Thoracic aorta (tissue), 2 donors: ENCODE measurements at places on chromosomes 1 and 21. TPM values are rescaled to one million over a fixed set of nuclear protein-coding genes. Genes with fewer than 3 reads are reported as not detected.

GRCh38 chr1:13582713-13583443 lies 754 bp upstream of the PDPN start:
- H3K4me3 ChIP-seq = peak overlapping the region; percentile 78
- H3K4me1 ChIP-seq = no peaks in the 10 kb centered on the region
- no peak for DNase-seq
- H3K27ac ChIP-seq = no peak overlapping the region

DNA sequence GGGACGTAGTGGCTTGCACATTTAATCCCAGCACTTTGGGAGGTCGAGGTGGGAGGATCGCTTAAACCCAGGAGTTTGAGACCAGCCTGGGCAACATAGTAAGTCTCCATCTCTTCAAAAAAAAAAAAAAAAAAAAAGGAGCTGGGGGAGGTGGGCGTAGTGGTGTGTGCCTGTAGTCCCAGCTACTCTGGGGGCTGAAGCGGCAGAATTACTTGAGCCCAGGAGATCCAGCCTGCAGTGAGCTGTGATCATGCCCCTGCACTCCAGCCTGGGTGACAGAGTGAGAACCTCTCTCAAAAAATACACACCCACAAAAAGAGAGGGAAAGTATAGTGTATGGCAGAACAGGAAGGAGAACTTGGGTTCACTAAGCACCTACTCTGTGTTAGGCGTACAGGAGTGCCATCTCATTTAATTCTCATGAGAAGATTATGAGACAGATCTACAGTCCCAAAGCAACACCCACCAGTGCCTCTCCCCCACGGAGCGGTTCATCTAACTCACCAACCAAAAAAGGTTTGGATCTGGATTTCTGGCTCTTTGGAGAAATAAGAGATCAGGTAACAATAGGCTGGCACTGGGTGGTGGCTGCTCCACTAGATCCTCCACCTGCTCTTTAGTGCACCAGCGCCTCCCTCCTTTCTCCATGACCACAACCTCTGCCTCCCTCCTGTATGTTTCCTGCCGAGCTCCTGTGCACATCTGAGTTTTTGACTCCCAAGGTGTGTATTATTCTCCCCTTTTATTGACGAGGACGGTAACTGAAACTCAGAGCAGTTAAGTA lies 1.4 kb upstream of the TRAF5 start:
- DNase-seq = no peak
- no peak overlapping the region for H3K27ac ChIP-seq
- H3K4me3 ChIP-seq = no peak overlapping the region
- no peaks in the 10 kb centered on the region for H3K27me3 ChIP-seq
- H3K4me1 ChIP-seq = peaks cover 13% of the 10 kb centered on the region

The KCNT2 gene
- 15.6 TPM for total RNA-seq

GRCh38 chr1:76625886-76626678 lies 241.2 kb upstream of the ST6GALNAC5 start:
- no peak overlapping the region for H3K27ac ChIP-seq
- no peaks in the 10 kb centered on the region for H3K36me3 ChIP-seq
- no peak for DNase-seq
- H3K27me3 ChIP-seq = no peaks in the 10 kb centered on the region
- H3K4me3 ChIP-seq = no peak overlapping the region

GRCh38 chr1:175417316-175417715 lies 224.7 kb upstream of the KIAA0040 start:
- no peak overlapping the region for H3K4me3 ChIP-seq
- no peaks in the 10 kb centered on the region for H3K4me1 ChIP-seq
- H3K27ac ChIP-seq = no peak overlapping the region
- DNase-seq = no peak

DNA sequence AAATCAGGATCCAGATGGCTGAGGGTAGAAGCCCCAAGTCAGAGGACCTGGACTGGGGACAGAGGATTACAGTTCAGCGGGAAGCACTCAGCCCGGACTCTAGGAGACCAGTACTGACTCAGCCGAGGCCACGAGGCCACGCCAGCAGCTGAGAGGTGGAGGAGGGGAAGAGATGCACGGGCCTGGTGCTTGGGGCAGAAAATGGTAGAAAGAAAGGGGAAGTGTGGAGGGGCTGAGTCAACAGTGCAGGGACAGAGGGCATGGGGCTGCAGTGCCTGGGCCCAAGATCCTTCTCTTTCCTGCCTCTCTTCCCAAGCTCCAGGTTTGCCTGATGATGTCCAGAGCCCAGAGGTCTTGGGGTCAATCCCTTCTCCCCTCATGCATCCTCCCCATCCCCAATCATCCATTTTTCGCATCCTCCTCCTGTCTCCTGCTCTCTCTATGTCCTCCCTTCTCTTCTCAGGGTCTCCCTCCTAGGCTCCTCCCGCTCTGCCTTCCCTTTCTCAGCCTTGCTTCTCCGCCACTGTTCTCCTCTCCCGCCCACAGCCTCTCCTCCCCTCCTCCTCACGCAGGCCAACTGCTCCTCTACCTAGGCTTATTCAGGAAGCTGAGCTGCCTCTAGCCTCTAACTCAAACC lies 7.7 kb downstream of the ARHGEF2 start:
- no peaks in the 10 kb centered on the region for H3K27me3 ChIP-seq
- peak overlapping the region; percentile 40 for H3K4me3 ChIP-seq
- peaks cover 74% of the 10 kb centered on the region for H3K4me1 ChIP-seq
- H3K27ac ChIP-seq = peak overlapping the region; percentile 75
- DNase-seq = peak; percentile 68

- H3K27ac ChIP-seq = no peak overlapping the region
- H3K27me3 ChIP-seq = no peaks in the 10 kb centered on the region
- H3K4me1 ChIP-seq = no peaks in the 10 kb centered on the region
- no peaks in the 10 kb centered on the region for H3K36me3 ChIP-seq
These were observed 38.6 kb upstream of the SLC35F3 start for GRCh38 chr1:233865902-233866301.

The WNT4 gene
- not detected for total RNA-seq

The ESRRG gene
- total RNA-seq = not detected

DNA sequence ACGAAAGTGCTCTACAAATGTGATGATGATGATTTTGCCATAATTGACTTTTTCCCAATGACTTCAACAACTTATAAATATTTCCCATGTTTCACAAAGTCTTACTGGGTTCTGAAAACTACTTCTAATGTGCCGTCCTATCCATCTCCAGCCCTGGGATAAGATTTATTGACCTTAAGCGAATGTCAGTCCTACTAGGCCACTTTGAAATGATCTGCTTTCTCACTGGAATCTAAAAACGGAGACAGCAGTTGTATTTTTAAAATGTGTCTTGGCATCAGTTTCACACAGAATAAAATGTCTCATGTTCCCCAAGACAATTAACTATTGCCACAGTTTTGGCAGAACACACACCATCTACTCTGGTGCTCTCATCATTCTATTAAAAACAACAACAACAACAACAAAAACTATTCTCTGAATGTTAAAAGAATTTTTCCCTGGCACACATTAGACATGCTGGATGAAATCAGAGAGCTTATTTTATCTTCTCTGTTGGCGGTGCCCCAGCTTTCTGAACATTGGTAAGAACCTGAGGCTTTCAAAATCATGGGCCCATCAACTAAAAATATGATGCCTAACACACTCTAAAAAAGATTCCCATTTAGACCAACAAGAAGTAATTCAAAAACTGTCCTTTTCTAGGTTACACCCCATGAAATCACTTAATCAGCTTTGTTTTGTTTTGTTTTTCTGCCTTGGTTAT lies 23.1 kb upstream of the DNASE2B start:
- no peaks in the 10 kb centered on the region for H3K36me3 ChIP-seq
- no peak for DNase-seq
- H3K4me1 ChIP-seq = no peaks in the 10 kb centered on the region
- no peak overlapping the region for H3K4me3 ChIP-seq

- H3K27ac ChIP-seq = no peak overlapping the region
- H3K36me3 ChIP-seq = no peaks in the 10 kb centered on the region
- no peak overlapping the region for H3K4me3 ChIP-seq
- H3K27me3 ChIP-seq = no peaks in the 10 kb centered on the region
- DNase-seq = no peak
- H3K4me1 ChIP-seq = peaks cover 65% of the 10 kb centered on the region
These were observed 36.0 kb downstream of the SPSB1 start for GRCh38 chr1:9328715-9329114.

GRCh38 chr1:119204197-119204960 lies 63.9 kb upstream of the WARS2 start:
- H3K27ac ChIP-seq = no peak overlapping the region
- H3K4me1 ChIP-seq = no peaks in the 10 kb centered on the region
- no peak overlapping the region for H3K4me3 ChIP-seq
- no peak for DNase-seq

The SRGAP2C gene
- 19.1 TPM for total RNA-seq

The HUNK gene
- total RNA-seq = 0.42 TPM

DNA sequence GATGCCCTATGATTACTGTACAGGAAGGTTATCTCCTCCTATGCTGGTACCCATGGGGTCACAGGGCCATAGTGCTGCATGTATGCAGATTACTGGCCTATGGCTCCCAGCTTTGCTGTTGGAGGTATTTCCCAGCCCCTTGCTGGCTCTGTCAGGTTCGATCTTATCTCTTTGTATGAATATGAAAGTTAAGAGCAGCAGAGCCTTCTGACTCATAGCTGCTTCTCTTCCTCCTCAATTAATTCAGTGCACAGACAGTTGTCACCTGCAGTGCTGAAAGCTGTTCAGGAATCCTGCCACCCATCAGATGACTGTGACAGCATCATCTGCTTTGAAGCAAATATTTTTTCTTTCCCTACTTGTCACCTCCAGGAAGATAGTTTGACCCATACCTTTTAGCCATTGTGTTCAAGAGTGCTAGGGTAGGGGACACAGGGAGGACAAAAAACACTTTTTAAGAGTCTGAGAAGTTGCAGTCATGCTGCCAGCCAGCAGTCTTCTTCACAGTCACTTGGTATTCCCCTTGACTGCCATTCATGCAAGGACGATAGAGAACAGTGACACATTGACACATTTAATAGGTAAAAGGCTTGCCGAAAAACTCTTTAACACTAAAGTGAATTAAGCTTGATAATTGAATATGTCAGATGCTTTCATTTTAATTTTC lies 73.1 kb downstream of the KIF1B start:
- H3K4me3 ChIP-seq = no peak overlapping the region
- no peaks in the 10 kb centered on the region for H3K27me3 ChIP-seq
- DNase-seq = no peak

DNA sequence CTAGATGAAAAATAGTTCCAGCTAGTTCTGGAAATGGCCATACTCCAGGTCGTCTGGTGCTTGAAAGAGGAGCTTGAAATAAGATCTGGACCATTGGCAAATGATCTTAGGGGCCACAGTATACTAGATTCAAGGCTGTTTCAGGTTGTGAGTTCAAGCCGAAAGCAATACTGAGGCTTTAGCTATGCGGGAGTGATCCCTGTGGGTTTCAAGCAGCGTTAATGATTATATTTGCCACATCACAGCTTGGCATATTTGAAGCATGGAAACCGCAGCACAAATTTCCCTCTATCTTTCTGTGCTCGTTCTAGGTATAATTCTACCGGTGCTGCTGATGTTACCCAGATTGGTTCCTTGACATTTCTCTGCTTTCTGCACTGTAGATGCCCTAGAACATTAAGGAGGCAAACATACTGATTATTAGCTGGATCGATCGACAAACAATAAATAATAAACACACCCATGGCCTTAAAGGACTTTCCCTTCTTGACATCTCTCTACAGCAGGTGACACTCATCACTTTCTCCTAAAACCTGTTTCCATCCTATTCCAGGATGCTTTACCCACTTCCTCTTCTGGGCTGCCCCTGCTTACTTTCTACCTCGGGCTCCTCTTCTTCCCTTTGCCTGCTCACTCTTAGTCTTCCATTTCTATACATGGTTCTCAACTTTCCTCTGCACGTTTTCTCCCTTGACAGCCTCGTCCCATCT lies 40.6 kb upstream of the LYST start:
- DNase-seq = no peak
- H3K36me3 ChIP-seq = no peaks in the 10 kb centered on the region
- peaks cover 13% of the 10 kb centered on the region for H3K4me1 ChIP-seq
- H3K4me3 ChIP-seq = no peak overlapping the region
- no peaks in the 10 kb centered on the region for H3K27me3 ChIP-seq
- H3K27ac ChIP-seq = no peak overlapping the region
